ENCODE measurements at places on chromosomes 6 and 20.

GRCh38 chr20:15658295-15658694 is 915.0 kb downstream of the KIF16B start:
- DNase-seq, result no peak

GRCh38 chr20:61628901-61629601 is 377.0 kb downstream of the CDH4 start:
- DNase-seq, result no peak

- DNase-seq, result no peak
Observed at GRCh38 chr6:149474108-149474935, 10.5 kb downstream of the ZC3H12D start.

GRCh38 chr20:38982291-38982690 is 20.1 kb downstream of the DHX35 start:
- DNase-seq, result no peak

GRCh38 chr6:100913400-100914276 is 32.5 kb upstream of the ASCC3 start:
- no peak for DNase-seq

DNA sequence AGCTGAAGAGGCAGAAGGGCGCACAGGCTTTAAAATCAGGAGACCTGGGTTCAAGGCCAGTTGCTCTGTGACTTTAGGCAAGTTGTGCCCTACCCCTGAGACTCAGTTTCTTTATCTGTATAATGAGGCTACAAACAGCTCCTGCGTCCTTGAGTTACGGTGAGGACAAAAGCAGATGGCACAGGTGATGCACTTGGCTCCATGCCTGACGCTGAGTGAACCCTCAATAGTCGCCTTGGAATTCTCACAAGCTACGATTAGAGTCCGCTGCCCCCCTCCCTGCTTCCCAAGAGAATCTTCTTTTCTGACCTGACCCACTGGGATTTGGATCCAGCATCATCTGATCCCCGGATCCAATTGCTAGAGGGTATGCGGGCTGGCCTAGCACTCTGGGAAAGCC is 6.4 kb downstream of the KCNG1 start:
- DNase-seq, result no peak

DNA sequence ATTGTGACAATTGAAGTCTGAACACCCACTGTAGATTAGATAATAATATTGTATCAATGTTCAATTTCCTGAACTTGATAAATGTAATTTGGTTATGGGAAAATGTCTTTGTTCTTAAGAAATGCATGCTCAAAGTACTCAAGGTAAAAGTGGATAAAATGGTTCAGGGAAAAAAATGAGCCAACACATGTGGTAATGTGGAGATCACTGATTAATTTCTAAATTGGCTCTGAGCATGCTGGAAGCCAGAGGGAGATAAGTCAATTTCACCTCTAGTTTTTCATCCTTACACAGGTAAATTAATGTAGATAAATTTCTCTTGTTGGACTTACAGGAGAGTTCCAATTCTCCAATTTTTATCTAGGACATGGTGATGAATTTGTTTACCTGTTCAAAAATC is 8.0 kb upstream of the COMMD7 start:
- DNase-seq, result no peak

GRCh38 chr6:154852687-154853086 is 119.5 kb downstream of the SCAF8 start:
- DNase-seq, result no peak

GRCh38 chr20:40774252-40774651 is 85.2 kb upstream of the MAFB start:
- DNase-seq, result no peak

- DNase-seq, result no peak
Observed at GRCh38 chr6:79167931-79168694, 66.4 kb downstream of the HMGN3 start.

DNA sequence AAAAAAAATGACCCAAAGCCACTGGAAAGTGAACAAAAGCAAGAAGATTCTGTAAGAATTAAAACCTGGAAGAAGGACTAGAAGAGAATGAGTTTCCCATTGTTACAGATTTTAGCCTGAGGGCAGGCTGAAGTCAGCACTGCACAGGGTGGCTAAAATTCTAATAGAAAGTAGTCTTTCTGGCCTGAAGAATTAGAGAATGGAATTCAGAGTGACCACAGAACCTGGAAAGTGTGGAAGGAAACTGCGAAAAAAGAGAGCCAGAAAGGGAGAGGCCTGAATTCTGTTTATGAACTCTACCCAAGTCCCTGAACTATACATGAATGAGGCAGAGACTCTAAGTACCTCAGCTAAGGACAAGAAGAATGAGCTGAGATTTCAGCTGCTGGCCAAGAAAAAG is 38.9 kb upstream of the FILIP1 start:
- DNase-seq, result no peak

GRCh38 chr20:51423810-51424209 is 118.7 kb downstream of the NFATC2 start:
- no peak for DNase-seq

- no peak for DNase-seq
Observed at GRCh38 chr6:37807656-37808055, 11.9 kb upstream of the ZFAND3 start.

- no peak for DNase-seq
Observed at GRCh38 chr6:111763381-111763780, 109.9 kb downstream of the FYN start.

GRCh38 chr6:135994857-135995544 is 143.5 kb downstream of the PDE7B start:
- no peak for DNase-seq

DNA sequence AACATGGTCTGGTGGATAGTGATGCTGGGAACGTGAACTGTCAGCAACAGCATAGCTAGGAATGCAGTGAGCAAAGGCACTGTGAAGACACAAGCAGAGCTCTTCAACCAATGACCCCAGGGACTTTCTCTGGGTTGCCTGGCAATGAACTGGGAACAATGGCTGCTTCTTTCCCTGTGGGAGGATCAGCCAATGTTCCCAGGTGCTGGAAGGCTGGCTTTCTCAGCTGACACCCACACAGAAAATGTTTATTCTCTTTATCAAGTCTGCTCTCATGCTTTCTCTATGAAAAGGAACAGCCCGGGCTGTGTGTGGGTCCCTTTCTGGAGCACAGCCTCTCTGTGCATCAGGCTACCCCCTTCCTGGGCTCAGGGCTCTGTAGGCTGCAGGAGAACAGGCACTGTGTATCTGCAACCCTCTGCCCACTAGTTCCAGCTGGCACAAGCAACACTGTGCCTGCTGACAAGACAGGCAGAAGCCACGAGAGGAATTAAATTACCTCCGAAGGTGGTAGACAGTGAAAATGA is 54.2 kb downstream of the HFE start:
- DNase-seq, result no peak

GRCh38 chr6:20203561-20204511 is 8.4 kb downstream of the MBOAT1 start:
- DNase-seq, result no peak

- no peak for DNase-seq
Observed at GRCh38 chr6:85017352-85017751, 253.0 kb upstream of the TBX18 start.

- no peak for DNase-seq
Observed at GRCh38 chr6:161476711-161477110, 202.8 kb upstream of the AGPAT4 start.

Data from T1000 (cell line).